Stimulated activated CD8-positive, alpha-beta memory T cell treated with anti-CD3 and anti-CD28 coated beads, Interleukin-7, amount 100 ng/mL, for 1 hour (primary cell): ENCODE measurements at places on chromosomes 6 and 20.

DNA sequence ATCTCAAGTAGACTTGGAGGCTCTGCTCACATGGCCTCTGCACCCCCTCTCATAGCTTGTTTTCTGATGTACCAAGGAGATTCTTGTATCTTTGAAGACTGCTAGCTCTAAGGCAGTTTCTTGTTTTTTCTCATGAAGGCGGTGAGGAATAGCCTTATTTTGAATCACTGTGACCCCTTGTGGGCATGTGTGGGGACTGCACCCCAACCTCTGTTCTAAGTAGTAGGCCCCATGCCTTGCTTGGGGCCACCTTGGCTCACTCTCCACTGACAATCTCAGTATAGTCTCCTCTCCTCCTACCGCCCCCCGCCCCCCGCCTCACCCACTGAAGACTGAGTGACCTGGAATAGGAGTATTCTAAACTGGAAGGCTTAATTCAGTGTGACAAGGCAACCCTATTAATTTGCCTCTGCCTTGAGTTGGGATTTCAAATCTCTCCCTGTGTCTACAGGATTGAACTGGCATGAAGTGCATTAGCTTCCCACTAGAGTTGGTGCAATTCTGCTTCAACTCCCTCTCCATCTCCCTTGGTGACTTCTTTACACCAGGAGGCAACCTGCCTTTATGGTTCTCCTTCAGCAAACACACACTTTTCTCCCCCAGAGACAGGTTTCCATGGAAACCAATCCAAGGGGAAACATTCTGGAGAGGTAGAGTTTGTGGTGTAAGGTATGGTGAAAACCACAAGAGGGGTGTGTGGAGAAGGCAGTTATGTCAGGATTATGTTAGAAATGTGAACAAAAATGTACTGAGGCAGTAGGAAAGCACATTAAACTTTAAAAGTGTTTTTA lies 75.4 kb upstream of the ECI2 start:
- peak; percentile 36 for DNase-seq

DNA sequence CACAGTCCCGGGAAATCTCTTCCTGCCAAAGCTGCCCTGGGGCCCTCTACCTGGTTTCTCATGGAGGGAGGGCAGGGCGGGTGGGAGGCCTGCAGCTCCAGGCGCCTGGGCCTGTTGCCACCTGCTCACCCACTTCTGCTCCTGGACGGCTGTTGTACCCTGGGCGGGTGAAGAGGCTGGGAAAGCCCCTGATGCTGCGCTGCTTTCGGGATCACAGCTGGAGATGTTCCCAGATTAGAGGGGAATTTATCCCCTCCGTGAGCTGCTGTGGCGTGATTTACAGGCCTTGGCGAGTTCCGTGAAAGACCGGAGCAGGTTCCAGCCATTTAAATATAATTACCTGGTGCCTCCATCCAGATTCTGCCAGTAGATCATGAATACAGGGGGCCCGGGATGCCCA lies 12.3 kb upstream of the VSTM2L start:
- no peak for DNase-seq

DNA sequence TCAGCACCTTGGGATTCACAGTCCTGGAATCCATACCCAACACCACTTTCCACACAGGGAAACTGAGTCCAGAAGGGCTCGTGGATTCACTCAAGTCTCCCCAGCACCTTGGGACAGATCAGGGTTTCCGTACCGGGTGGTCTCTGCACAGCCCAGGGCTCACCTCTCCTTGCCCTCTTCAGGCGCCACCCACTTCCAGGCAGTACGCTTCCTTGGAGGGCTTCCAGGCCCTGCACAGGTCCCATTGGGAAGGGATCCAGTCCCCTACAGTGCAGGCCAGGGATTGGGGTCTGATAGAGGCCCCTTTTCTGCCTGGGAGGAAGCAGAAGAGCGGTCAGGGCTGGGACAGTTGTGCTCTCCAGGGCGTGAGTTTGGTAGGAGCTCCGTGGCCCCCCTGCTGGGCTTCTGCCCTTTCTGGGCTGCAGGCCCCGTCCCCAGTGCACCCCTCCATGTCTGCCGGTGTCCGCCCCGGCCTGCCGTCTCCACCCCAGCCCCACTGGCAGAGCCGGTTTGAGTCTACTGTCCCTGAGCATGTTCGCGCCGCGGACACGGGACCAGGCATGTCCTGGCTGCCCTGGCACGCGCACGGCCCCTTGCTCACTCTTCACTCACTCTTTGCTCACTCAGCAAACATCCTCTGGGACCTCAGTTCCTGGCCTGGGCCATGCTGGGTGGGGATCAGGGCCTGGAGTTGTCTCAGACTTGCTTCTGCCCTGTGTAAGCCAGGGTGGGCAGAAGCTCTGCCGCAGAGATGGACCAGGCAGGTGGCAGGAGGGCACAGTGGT lies 12.6 kb downstream of the SRC start:
- no peak for DNase-seq

GRCh38 chr6:134721060-134721405 lies 228.9 kb downstream of the ALDH8A1 start:
- DNase-seq = no peak

DNA sequence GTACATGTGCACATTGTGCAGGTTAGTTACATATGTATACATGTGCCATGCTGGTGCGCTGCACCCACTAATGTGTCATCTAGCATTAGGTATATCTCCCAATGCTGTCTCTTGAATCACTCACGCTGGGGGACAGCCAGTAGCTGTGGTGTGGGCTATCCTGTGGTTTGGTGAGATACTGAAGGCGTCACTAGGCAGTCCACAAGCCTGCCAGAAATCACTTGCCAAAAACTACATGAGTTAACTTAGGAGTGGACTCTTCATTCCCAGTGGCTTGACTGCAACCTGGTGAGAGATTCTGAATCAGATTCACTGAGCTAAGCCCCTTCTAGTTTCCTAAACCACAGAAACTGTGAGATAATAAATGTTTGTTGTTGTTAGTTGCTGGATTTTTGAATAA lies 191.3 kb downstream of the TSHZ2 start:
- DNase-seq = no peak

DNA sequence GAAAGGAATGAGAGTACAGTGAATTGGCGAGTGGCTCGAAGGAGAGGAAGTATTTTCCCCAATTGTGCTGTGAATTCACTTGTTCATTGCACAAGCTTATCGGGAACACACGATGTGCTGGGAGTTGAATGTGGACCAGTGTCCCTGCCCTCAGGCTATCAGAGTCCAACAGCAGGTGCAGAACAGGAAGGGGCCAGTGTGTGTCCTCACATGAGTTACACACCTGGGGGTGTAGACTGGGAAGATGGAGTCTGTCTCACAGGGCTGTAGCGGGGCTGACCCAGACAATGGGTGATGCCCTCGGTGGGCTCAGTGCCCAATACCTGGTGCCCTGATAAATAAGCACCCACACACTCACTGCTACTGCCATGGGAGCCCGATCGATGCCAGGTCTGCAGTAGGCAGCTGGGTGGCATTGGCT lies 14.4 kb downstream of the DUSP22 start:
- DNase-seq = no peak

GRCh38 chr6:112663698-112664097 lies 316.6 kb downstream of the RFPL4B start:
- no peak for DNase-seq

- no peak for DNase-seq
Observed at GRCh38 chr6:20542927-20543602, 8.8 kb downstream of the CDKAL1 start.

- no peak for DNase-seq
Observed at GRCh38 chr6:3516092-3516491, 59.2 kb upstream of the SLC22A23 start.

- DNase-seq = no peak
Observed at GRCh38 chr20:34983995-34984735, 28.5 kb downstream of the MYH7B start.

DNA sequence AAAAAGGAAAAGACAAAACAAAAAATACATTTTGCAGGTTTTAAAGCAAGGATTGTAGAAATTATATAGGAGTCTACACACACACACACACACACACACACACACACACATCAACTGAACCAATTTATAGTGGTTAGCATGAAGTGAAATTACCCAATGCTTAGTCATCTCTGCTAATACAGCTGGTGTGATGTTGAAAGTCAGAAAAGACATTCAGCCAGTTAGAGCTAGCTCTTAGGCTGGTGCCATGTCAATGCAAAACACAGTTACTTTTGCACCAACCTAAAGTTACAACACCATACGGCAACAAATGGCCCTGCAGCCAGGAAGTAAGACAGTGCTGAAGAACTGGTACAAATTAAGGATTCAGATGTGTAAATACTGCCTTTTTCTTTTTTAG lies 15.2 kb downstream of the FAM210B start:
- DNase-seq = no peak

- DNase-seq = no peak
Observed at GRCh38 chr6:33095681-33096080, 19.9 kb downstream of the HLA-DPB1 start.

GRCh38 chr6:42179945-42180313 lies 6.8 kb downstream of the GUCA1A start:
- DNase-seq = no peak

DNA sequence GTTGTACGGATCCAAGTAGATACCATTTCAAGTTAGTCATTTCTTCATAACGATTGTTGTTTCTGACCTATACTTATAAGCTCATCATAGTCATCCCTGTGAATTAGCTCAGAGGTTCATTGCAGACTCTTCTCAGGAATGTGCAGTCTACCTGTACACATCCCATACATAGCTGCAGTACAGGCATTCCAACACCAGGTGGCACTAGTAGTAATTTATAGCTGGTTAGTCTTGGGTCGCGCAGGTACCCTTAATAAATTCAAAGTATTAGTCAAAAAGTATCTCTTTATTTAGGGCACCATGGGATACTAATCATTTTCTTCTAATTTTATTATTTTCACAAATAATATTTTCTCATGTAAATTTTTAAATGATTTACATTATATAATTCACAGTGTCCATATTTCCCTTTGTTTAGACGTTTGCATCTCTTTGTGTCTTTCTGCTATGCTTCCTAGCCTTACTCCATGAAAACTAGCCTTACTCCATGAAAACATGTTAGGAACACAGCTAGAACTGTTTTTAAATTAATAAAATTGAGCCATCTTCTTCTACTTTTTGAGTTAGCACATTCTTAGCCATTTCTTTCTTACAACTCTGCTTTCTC lies 128.6 kb upstream of the FAM83B start:
- DNase-seq = no peak

- DNase-seq = no peak
Observed at GRCh38 chr6:72616406-72617015, 5.4 kb upstream of the KCNQ5 start.

DNA sequence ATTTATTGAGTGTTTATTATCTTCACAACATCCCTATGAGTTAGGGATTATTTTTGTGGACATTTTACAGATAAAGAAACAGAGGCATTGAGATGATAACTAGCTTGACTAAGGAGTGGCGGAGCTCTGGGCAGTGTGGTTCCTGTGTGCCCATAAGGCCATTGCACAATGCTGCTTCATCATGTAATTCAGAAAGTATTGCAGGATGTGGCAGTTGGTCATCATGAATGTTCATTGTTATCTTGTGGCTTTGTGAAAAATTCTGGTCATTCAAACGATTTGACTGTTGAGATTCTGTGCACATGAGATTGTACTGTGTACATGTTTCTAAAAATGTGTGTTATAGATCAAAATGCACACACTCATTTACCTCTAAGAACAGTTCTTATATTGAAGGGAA lies 150.8 kb downstream of the ESR1 start:
- no peak for DNase-seq
